ENCODE measurements at places on chromosomes 12 and 14. TPM values are rescaled to one million over a fixed set of nuclear protein-coding genes. Genes with fewer than 3 reads are reported as not detected.

DNA sequence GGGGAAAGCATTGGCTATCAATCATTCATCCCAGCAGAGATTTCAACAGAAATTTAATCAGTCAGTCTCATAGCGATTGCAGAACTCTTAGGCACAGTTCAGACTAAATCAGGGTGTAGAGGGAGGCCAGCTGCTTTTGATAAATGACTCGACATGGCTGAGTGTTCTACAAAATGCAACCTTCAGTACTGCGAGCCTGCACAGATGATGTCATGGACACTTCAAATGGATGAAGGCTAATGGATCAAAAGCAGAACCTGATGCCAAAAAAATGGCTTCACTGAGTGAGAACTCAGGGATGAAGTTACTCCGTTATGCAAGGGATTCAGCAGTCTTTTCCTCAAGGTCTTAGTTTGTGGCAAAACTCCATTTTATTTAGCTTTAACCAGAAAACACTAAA, 167.3 kb downstream of the DACT1 start:
- H3K4me3 ChIP-seq, result no peak overlapping the region
- H3K27ac ChIP-seq, result no peak overlapping the region
- no peaks in the 10 kb centered on the region for H3K27me3 ChIP-seq
- no peaks in the 10 kb centered on the region for H3K36me3 ChIP-seq
- DNase-seq, result no peak

PIWIL1 gene
- total RNA-seq, result not detected

SDR9C7 gene
- total RNA-seq, result not detected

GRCh38 chr12:102438827-102439210, 41.5 kb downstream of the IGF1 start:
- H3K27me3 ChIP-seq, result no peaks in the 10 kb centered on the region
- H3K27ac ChIP-seq, result no peak overlapping the region
- no peaks in the 10 kb centered on the region for H3K36me3 ChIP-seq
- H3K4me3 ChIP-seq, result no peak overlapping the region
- DNase-seq, result no peak
- no peaks in the 10 kb centered on the region for H3K4me1 ChIP-seq

ZC2HC1C gene
- 0.56 TPM for total RNA-seq

DNA sequence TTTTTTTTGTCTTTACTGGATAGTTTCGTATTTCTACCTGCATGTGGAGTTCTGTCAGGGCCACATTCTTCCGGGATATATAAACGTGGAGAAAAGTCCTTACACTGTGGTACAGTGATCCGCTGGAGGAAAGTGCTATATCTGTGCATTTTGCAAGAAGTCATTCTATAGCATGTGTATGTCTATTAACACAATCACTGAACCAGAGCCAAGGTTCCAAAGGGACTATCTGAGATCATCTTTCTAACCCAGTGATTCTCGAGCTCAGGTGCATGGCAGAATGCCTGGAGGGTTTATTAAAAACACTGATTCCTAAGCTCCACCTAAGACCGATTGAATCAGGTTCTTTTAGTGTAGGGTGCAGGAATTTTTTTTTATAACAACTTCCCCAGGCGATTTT, 354.0 kb downstream of the NRXN3 start:
- no peak overlapping the region for H3K27ac ChIP-seq
- H3K36me3 ChIP-seq, result no peaks in the 10 kb centered on the region
- no peaks in the 10 kb centered on the region for H3K4me1 ChIP-seq
- H3K4me3 ChIP-seq, result no peak overlapping the region
- H3K27me3 ChIP-seq, result no peaks in the 10 kb centered on the region
- no peak for DNase-seq

TPCN1 gene
- total RNA-seq, result 19.2 TPM
